NK-92 treated with Interleukin-12 subunit alpha and Interleukin-12 subunit beta, amount 100 ng/mL, for 24 hours (cell line): ENCODE measurements at places on chromosomes 12 and 14.

DNA sequence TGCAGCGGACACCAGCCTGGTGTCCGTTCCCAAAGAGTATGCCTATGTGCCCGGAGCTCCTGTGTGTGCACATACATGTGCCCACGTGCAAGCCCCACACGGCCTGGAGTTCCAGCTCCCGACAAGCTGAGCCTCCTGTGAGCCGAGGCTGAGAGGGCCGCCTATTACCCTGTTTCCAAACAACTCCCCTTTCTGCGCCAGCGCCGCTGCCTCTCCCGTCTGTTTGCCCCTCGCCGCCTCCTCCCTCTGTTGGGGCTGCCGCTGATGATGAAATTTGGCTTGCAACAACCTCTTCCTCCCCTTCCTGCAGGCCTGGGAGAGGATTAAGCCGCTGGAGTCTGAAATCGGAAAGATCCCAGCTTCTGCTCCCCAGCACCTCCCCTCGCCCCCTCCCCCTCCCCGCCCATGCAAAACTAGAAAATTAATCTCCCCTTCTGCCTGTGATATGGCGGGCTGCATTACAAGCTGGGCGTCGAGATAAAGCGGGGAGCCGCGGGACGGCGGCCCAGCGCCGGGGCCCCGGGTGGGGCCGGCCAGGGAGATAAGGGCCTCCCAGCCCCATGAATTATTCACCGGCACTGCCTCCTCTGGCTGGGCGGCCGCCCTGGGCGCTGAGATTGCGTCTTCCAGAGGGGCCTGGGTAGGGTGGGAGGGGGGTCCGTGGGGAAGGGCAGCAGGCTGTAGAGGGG is 6.8 kb upstream of the ASIC1 start:
- DNase-seq = no peak

DNA sequence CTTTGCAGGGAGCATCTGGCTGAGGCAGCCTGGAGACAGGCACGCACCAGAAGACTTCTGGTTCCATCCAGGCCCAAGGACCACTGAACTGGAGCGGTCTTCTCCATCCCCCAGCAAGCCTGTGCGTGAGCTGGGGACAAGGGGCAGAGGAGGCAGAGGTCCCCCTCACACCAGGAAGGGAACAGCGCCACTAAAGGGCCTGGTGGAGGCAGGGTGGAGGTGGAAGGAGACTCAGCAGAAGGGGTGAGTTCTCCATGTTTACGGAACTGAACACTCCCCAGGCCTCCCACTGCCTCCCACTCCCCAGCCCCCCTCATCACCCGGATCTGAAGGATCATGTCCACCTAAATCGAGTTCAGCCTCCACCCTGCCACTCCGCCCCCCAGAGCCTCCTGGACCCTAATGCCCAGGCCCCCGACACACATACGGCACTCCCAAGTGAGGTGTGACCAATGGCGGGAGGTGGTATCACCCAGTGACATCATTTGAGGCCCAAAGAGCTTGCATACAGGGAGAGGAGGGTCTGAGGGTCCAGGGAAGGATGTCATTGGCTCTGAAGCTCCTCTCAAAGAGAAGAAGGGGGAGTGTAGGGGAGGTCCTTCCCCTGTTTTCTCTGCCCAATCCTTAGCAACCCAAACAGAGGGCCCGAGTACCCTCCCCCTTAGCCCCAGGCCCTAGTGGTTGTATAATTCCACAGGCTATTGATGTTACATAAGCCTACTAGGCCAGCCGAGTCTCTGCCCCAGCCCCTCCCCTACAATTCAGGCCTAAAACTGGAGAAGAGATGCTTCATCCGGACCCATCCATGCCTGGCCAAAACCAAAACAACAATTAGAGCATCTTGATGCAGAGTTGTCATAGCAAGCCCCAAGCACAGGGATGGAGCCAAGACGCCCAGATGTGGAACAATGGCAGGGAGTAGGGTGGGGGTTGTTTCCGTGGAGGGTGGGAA is 1.0 kb downstream of the FAIM2 start:
- DNase-seq = no peak

GRCh38 chr14:50823051-50823761 is 7.8 kb downstream of the NIN start:
- DNase-seq = no peak

DNA sequence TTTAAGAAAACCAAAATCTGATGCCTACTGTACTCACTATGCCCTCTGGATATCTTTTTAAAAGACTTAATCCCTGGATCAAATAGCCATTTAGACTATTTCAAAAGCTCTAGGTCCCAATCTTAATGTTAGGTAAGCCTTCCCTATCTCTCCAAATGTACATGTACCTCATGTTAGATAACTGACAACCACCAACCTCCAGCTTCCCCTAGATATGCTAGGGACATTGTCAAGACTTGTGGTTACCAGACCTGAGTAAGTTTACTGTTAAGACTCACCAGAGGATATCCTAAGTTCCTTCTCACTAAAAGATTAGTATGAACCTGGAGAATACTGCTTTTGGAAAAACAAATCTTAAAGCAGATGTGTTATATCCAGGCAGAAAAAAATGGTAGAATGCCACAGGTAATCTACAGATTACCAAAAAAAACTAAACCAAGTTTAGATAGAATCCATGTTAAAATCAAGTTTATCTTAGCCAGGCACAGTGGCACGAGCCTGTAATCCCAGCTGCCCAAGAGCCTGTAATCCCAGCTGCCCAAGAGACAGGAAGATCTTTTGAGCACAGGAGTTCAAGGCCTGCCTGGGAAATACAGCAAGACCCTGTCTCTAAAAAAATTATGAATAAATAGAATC is 9.7 kb downstream of the NAP1L1 start:
- DNase-seq = no peak

DNA sequence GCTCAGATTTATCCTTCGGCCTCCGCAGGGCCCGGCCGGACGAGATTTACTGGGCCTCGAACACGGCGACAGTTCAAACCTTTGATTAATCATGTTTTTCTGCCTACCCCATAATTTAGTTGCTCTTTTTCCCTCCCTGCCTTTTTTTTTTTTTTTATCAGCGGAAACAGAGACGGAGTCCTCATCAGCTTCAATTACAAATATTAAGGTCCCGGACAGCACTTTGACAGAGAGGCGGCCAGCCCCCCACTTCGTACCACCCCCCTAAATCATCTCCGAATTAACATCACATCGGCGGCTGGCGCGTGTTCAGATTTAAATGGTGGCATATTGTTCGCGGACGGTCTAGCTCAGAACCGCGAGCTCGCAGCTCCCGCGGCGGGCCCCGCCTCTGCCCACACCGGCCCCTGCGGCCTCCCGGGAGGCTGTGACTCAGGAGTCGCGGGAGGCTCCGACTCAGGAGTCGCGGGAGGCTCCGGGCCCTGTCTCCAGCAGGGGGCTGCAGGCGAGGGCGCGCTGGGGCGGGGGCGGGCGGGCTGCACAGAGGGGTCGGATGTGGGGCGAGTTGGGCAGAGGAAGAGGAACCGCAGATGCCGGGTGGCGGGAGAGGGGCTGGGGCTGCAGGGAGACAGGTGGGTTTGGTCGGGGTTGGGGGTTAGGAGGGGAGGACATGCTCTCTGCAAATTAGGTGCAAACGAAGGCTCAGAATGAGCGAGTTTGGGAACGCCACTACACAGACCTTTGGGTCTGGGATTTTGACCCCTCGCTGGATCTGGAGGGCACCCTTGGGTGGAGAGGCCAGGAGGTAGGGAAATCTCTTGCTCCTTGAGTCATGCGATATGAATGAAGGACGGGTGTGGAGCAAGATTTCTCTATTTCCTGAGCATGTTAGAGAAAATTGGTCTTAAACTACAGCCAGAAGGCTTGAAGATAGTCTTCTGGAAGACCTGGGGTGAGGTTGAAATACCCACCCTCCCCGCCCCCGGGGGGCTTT is 19.6 kb upstream of the ATP5MC2 start:
- DNase-seq = no peak

DNA sequence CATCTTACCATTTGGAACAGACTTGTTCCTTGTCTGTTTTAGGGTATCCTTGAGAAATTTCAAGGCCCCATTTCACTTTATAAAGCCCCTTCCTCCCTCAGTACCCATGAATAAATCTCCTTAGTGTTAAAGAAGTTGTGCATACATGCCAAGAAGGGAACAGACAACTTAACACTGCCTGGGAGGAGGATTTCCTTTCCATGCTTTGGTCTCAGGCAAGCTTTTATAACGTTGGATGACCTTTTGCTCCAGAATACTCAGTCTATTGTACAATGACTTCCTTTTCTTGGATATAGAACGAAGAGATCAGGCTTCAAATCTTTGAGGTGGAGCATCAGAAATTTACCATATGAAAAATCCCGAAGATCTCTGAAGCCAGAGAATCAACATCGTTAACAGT is 551.4 kb downstream of the PRKD1 start:
- no peak for DNase-seq

DNA sequence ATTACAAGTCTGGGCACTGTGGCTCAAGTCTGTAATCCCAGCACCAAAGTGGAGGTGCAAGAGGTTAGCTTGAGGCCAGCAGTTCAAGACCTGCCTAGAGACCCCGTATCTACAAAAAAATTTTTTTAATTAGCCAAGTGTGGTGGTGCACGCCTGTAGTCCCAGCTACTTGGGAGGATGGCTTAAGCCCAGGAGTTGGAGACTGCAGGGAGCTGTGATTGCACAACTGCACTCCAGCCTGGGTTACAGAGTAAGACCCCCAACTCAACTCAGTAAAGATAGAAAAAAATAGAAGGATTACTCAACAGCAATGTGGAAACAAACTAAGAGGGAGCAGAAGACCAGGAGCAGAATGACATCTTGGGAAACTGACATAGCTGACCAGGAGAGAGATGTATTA is 13.3 kb downstream of the SBNO1 start:
- DNase-seq = no peak

GRCh38 chr12:6724409-6724797 is 557 bp downstream of the COPS7A start:
- DNase-seq = no peak

GRCh38 chr12:6167327-6168280 is 32.6 kb upstream of the CD9 start:
- peak; percentile 23 for DNase-seq

GRCh38 chr14:79415726-79416125 is 795.6 kb downstream of the DIO2 start:
- DNase-seq = no peak

DNA sequence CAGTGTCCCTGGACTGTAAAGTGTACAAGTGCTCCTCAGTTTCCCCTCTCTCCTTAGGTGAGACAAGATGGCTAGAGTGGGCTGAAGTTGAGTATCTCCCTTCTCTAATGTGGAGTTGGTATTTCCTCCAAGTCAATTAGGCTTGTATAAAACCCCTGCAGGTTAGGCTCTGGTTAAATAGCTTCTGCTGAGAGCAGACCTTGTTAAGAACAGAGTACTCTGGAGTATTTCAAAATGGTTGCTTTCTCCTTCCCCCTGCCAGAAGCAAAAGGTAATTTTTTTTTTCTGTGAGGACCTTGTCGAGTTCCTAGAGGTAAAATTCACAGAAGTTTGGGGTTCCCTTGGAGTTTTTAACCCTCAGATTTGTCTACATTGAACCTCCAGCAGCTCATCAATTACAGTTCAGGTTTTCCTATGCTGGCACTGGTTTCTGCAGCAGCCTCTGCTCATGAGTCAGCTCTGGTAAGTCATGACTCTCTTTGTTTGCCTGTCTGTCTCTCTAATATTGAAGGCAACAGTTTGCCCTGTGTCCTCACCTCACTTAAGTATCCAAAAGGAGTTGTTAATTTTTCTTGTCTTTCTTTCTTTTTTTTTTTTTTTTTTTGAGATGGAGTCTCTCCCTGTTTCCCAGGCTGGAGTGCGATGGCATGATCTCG is 27.8 kb upstream of the GLIPR1 start:
- no peak for DNase-seq
